ENCODE measurements at places on chromosomes 7 and 10. TPM values are rescaled to one million over a fixed set of nuclear protein-coding genes. Genes with fewer than 3 reads are reported as not detected.

Gene IFIT3
- 12.8 TPM for total RNA-seq

Gene CALML3
- total RNA-seq: not detected

Gene NPY4R2
- 1.6 TPM for total RNA-seq

Gene EPO
- not detected for total RNA-seq

Gene SGCE
- 66.0 TPM for total RNA-seq

Gene MNX1
- total RNA-seq: 0.87 TPM

Gene CLRN3
- total RNA-seq: not detected

Gene HIF1AN
- 6.4 TPM for total RNA-seq

Gene CDH23
- not detected for total RNA-seq

Gene FXYD4
- total RNA-seq: not detected

Gene ZNF425
- total RNA-seq: 3.6 TPM

Gene TYW1B
- 2.8 TPM for total RNA-seq

Gene GALNT17
- not detected for total RNA-seq

Gene OR6V1
- not detected for total RNA-seq

Gene CCAR1
- 19.4 TPM for total RNA-seq

Gene ZNF37A
- total RNA-seq: 20.1 TPM

Gene PDZD7
- 4.7 TPM for total RNA-seq

Gene MAGI2
- 2.9 TPM for total RNA-seq

Gene CPXM2
- total RNA-seq: 1.7 TPM

Gene HHEX
- 0.40 TPM for total RNA-seq

Gene ADARB2
- total RNA-seq: 0.10 TPM

Gene DNAH11
- total RNA-seq: 0.05 TPM

Gene OGDHL
- 58.5 TPM for total RNA-seq

Gene C7orf57
- total RNA-seq: not detected

Gene CTAGE6
- total RNA-seq: not detected

Gene CPVL
- total RNA-seq: 18.2 TPM

Gene FAM107B
- 55.2 TPM for total RNA-seq

Gene NT5C3A
- 67.7 TPM for total RNA-seq

Gene ITGB8
- 399 TPM for total RNA-seq

Gene AMPH
- 0.17 TPM for total RNA-seq

Gene ZNF488
- total RNA-seq: 0.25 TPM

Gene GATA3
- total RNA-seq: 0.52 TPM

Gene ZNF727
- total RNA-seq: not detected
